ENCODE measurements at places on chromosomes 11 and 22. TPM values are rescaled to one million over a fixed set of nuclear protein-coding genes. Genes with fewer than 3 reads are reported as not detected.

DMC1 gene
- total RNA-seq: 0.06 TPM

THY1 gene
- total RNA-seq: 189 TPM

EHD1 gene
- 27.0 TPM for total RNA-seq

OSM gene
- 0.06 TPM for total RNA-seq

CD3D gene
- total RNA-seq: 0.51 TPM
